NCI-H2107 (cell line): ENCODE measurements at places on chromosomes 1 and 21.

GRCh38 chr1:109319114-109319513 lies 12.3 kb upstream of the MYBPHL start:
- no peak for DNase-seq

- DNase-seq: peak; percentile 63
Measured at GRCh38 chr1:205298191-205298994, 23.2 kb downstream of the NUAK2 start.

DNA sequence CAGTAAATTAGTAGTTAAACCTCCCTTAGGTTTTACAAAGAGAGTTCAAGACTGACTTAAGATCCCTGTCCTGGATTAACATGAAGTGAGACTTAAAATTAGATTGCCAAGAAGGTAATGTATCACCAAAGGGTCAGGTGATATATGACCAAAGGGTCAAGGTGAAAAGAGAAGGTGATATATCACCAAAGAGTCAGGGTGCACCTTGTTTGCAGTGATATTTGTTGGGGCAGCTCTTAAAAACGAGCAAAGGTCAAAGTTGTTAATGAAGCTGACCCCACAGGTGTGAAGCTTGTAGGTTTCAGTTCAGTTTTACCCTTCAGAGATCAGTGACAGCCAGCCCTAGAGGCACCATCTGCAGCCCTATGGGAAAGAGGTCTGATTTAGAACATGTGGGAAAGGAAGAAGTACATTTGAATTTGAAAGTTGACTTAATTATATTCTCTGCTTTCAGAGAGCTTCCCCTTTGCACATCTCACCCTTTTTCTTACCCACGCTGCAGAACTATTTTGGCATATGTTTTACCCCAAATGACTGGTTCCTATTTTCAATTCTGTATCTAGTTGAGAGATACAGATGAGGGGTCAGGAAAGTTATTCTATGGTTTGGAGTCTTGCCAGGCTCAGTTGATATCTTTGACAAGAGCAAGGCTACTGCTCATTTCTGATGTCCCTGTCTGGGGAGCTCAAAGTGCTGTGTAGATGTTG lies 170.8 kb downstream of the S1PR1 start:
- DNase-seq: no peak

DNA sequence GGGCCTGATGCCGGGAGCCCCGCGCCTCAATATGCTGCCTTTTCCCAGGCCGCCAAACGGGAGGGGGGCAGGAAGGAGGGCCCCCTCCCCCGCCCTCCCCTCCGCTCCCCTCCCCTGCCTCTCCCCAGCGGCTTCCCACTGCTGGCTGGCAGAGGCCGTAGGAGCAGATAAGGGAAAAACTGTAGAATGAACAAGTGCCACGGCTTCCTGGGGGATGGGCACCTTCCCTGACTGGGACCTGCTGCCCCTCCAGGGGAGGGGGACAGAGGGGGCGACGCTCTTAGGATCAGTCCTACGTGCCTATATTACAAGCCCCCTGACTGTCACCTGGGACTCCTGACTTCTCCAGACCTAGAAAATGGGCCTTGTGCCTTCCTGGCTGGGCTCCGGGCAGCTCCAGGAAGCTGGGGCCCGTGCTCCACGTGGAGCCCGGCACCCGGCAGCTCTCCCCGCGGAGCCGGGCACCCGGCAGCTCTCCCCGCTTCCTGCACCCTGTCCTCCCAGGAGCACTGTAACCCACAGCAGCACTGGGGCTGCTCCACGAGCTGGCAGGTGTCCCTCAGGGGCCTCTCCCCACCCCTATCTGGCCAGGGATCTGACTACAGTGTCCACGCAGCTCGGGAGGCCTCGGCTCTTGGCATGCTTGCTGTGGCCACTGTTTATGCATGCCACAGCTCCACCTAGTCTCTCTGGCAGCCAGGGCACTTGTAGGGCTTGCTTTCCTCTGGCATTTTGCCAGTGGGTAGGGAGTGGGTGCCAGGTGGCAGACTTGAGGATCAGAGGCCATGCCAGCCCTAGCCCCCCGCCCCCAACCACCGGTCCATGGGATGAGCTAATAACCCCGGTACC lies 674 bp upstream of the HES5 start:
- no peak for DNase-seq

DNA sequence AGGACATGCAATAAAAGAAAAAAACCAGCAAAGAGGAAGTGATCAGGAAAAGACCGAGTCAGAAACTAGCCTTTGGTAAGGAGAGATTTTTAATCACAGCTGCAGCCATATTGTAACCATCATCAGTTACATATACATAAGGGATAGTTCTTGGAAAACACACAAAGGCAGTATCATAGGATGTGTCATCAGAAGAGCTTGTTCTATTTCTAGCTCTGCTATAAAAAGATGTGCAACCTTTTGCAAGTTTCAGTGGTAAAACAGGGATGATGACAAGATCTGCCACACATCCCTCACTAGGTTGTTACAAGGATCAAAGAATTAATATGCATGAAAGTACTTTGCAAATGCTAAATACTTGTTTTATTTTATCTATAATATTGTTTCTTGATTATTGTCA lies 342.0 kb downstream of the VAV3 start:
- no peak for DNase-seq

- no peak for DNase-seq
Measured at GRCh38 chr21:33403128-33403785, at the start of gene IFNGR2. TSS of gene IFNGR2 (plus strand) at chr21:33403413. CDS start at chr21:33403544, 131 bp downstream.

GRCh38 chr1:182061594-182061993 lies at the start of gene ZNF648:
TSS of gene ZNF648 (minus strand) at chr1:182061712. CDS start at chr1:182058010, 3,702 bp downstream.
- no peak for DNase-seq

GRCh38 chr1:110671361-110671760 lies 3.4 kb downstream of the KCNA3 start:
- no peak for DNase-seq

GRCh38 chr1:202580619-202581018 lies 129.6 kb downstream of the SYT2 start:
- no peak for DNase-seq
